ENCODE measurements at places on chromosomes 4 and X.

DNA sequence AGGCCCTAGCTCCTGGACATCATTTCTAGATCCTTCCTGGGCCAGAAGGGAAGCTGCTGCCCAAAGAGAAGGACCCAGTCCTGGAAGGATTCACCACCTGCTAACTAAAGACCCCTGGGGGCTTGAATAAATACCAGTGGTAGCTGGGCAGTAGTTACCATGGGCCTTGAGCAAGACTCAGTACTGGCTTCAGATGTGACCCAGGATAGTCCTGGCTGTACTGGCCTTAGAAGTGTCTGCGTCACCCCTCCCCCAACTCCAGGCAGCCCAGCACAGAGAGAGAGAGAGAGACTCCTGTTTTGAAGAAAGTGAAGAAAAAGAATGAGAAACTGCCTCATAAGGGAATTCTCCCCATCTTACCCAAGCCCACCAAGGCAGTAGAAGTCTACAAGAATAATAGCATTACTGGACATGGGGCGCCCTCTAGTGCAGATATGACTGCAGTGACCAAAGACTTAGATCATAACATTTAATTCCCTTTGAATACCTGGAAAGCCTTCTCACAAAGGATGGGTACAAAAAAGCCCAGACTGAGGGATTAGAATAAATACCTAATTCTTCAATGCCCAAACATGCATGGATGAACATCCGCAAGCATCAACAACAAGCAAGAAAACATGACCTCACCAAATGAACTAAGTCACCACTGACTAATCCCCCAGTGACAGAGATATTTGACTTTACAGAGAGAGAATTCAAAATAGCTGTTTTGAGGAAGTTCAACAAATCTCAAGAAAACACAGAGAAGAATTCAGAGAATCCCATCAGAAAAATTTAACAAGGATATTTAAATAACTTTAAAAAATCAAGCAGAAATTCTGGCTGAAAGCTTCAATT, 171.8 kb downstream of the HNRNPD start:
- DNase-seq: peak; percentile 41

- DNase-seq: no peak
These were observed 8.1 kb downstream of the RASL11B start for GRCh38 chr4:52870225-52870624.

GRCh38 chrX:63809173-63809572, 24.2 kb upstream of the ARHGEF9 start:
- DNase-seq: no peak

- DNase-seq: no peak
These were observed 9.0 kb downstream of the GK2 start for GRCh38 chr4:79399076-79399475.

DNA sequence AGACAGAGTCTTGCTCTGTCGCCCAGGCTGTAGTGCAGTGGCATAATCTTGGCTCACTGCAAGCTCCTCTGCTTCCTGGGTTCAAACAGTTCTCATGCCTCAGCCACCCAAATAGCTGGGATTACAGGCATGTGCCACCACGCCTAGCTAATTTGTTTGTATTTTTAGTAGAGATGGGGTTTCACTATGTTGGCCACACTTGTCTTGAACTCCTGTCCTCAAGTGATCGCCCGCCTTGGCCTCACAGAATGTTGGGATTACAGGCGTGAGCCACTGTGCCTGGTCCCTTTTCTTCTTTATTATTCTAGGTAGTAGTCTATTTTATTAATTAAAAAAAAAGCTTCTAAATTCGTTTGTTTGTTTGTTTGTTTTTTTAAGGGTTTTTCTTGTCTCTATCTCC, 59.1 kb downstream of the SLAIN2 start:
- no peak for DNase-seq

DNA sequence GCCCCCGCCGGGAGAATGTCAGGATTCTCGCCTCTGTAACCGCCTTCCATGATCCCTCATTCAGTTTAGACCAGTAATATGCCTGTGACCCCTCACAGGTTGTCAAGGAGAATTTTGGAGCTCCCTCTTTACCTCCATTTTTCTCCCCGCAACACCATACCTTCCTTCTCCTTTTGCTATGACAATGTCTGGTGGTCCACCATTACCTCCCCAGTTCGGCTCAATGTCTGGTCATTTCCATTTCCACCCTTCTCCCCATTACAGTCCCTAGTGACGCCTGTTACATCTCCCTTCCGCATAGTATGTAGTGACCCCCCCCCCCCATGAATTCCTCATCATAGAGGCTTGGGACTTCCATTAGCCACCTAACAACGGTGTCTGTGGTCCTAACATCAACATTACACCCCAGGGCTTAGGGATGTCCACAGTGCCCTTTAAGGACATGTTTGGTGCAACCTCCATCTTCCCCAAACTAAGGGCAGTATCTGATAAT, 700 bp downstream of the ARAF start:
- no peak for DNase-seq

- no peak for DNase-seq
These were observed 257.4 kb upstream of the AGA start for GRCh38 chr4:177699365-177700213.

GRCh38 chr4:17726911-17727310, 54.5 kb downstream of the FAM184B start:
- no peak for DNase-seq

- no peak for DNase-seq
These were observed 118.7 kb downstream of the SMARCA1 start for GRCh38 chrX:129404670-129405008.

DNA sequence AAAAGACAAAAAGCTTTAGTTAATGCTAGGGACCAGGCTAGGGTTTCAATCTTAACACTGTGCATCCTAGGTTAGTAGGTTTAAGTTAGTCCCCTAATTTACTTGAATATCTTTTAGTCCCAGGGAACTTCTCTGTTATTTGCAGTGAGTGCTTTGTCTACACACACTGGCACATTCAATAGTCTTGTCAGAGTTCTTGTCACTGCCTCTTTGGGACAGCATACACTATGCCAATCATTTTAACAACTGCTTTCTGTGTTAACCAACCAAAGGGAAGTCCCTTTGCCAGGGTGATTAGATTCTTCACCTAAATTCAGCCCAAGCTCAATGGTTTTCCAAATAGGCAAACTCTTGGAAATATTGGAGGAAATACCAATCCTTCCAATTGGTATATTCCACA, 221.8 kb upstream of the IGFBP7 start:
- no peak for DNase-seq

GRCh38 chr4:97577004-97577403, 566.3 kb downstream of the STPG2 start:
- no peak for DNase-seq

GRCh38 chr4:30116401-30116800, 603.8 kb upstream of the PCDH7 start:
- DNase-seq: no peak

DNA sequence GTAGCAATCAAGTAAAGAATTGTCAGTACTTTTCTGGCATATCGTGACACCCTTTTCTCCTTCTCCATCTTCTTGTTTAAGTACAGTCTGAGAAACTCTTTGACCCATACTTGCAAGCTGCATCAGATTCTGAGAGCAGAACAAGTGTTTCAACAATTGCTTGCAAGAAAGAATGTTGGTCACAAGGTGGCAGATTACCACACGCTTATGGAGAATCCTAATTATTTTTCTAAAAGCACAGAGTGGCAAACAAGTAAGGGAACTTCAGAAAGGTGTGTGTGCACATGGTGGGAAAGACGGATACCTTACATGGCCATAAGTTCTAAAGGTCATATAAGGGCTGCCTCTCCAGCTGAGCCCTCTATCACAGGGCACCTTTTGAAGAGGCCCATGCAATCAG, 136.4 kb upstream of the FGF13 start:
- DNase-seq: no peak

DNA sequence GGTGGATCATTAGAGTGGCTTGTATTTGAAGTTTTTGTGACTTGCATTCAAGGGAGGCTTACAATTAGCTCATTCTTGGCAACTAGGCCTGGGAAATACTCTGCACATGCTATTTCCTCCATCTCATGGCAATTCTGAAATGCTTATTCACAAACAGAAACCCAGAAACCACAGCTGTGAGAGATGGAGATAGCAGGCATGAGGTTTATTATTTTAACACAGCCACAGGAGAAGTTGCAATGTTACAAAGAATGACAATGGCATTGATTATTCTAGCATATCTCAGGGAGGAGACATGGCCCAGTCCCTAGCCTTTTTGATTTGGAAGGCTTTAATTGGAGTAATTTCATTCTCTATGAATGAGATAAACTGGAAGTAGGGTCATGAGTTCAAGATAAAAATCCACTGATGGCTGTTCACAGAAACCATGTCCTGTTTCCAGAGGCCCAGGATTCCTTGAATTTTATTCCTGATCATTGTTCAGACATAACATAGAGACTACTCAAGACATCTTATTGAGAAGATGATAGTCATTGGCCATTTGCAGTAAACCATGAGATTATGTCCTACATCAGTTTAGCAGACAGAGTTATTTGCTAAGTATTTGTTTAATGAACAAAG, 123.9 kb downstream of the MID1 start:
- no peak for DNase-seq

- DNase-seq: no peak
These were observed 105.3 kb upstream of the MBNL3 start for GRCh38 chrX:132594129-132594528.
